ENCODE measurements at places on chromosomes 5 and 9. TPM values are rescaled to one million over a fixed set of nuclear protein-coding genes. Genes with fewer than 3 reads are reported as not detected.

Gene TERT
- total RNA-seq = not detected

Gene SURF6
- 13.6 TPM for total RNA-seq

Gene FLT4
- total RNA-seq = 4.2 TPM

Gene EFNA5
- 19.2 TPM for total RNA-seq

Gene BNC2
- 68.3 TPM for total RNA-seq

GRCh38 chr5:161544350-161544765, 2.2 kb downstream of the GABRB2 start:
- no peak for DNase-seq
- H3K4me3 ChIP-seq = no peak overlapping the region
- no peaks in the 10 kb centered on the region for H3K36me3 ChIP-seq
- H3K27ac ChIP-seq = no peak overlapping the region
- no peaks in the 10 kb centered on the region for H3K4me1 ChIP-seq

- DNase-seq = no peak
- peaks cover 21% of the 10 kb centered on the region for H3K36me3 ChIP-seq
- no peaks in the 10 kb centered on the region for H3K27me3 ChIP-seq
- H3K27ac ChIP-seq = no peak overlapping the region
- H3K4me3 ChIP-seq = no peak overlapping the region
These were observed 206.0 kb downstream of the NFIB start for GRCh38 chr9:14107977-14108376.

GRCh38 chr5:111502956-111503355, 9.4 kb downstream of the STARD4 start:
- H3K27ac ChIP-seq = no peak overlapping the region
- H3K4me1 ChIP-seq = no peaks in the 10 kb centered on the region

DNA sequence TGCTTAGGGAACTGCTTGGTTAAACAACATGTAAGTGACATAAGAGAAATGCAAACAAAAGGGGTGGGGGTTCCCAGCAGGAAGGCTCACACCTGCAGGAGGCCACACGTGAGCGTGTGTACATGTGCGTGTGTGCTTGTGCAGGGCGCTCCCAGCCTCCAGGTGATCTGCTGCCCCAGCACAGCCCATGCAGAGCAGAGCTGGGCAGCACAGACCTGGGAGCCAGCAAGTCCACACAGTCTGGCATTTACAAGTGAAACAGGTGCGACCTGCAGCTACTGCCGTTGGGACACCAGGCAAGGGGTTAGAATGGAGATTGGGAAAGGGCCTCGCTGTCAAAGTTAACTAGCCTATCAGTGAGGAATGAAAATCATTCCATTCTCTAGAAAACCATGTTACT, 41.8 kb downstream of the GRAMD2B start:
- no peak for DNase-seq
- no peak overlapping the region for H3K4me3 ChIP-seq
- peaks cover 20% of the 10 kb centered on the region for H3K36me3 ChIP-seq
- H3K27ac ChIP-seq = no peak overlapping the region

- no peak overlapping the region for H3K27ac ChIP-seq
- H3K36me3 ChIP-seq = no peaks in the 10 kb centered on the region
- no peak for DNase-seq
- H3K4me1 ChIP-seq = no peaks in the 10 kb centered on the region
- H3K27me3 ChIP-seq = no peaks in the 10 kb centered on the region
These were observed 3.2 kb upstream of the BTNL9 start for GRCh38 chr5:181036816-181037364.

DNA sequence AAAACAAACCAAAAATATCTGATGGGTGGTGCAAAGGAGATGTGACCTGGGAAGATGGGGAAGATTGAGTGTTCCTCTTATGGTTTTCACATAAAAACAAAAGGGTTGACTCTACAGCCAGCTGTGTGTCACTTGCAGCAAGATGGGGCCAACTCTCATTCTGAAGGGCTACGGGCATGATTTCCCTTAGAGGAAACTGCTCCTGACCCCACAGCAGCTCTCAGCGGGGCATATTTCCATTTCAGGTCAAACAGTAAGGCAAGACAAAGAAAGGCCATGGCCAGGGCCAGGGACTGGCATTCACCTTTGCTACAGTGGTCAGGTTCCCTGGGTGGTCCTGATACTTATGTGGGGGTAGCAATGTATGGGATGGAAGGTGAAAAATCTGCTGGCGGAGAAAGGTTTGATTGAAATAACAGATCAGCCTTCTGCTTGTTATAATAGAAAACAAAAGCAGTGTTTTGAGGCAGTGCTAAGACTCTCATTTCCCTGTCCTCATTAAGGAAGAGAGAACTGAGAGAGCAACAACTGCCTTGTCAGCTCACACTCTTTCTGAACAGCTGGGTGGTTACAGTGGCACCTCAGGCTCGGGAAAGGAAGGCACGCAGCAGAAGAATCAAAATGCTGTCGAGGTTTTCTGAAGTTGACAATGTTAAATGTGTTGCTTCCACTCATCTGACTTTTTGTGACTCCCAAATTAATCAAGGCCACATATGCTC, 120.7 kb upstream of the PCA3 start:
- H3K27me3 ChIP-seq = no peaks in the 10 kb centered on the region
- no peak overlapping the region for H3K27ac ChIP-seq
- no peak for DNase-seq
- H3K36me3 ChIP-seq = no peaks in the 10 kb centered on the region
- no peaks in the 10 kb centered on the region for H3K4me1 ChIP-seq
- H3K4me3 ChIP-seq = no peak overlapping the region

- no peak overlapping the region for H3K27ac ChIP-seq
- no peaks in the 10 kb centered on the region for H3K27me3 ChIP-seq
These were observed 69.3 kb downstream of the HSPA4 start for GRCh38 chr5:133121080-133121479.

DNA sequence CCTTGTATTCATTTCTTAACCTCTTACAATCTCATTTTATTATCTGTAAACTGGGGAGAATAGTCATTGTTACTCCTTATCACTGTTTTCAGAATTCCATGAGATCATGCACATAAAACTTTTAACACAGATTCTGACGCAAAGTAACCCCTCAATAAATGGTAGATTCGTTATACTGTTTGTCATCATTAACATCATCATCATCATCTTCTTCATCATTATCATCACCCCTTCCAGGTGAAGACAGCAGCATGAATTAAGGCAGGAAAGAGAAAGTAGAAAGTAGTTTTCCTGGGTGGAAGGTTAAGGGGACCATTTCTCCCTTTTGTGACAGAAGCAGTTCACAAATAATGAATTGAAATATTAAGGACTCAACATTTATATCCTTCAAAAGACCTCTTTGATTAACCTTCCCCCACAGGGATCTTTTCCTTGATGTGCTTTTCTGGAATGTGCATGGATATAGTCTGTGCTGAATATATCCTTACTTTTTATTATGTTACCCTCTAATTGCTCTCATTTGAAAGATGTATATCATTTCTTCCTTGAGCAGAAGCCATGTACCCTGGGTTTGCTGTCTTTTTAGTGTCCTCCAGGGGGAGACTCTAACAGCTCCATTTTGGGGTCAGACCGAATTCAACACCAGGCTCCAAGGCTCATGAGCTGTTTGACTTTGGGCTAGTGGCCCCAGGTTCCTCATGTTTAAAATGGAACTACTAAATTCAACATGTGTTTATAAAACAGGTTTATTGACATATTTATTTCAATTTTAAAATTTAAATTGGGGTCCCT, 1029.9 kb upstream of the WWC1 start:
- H3K4me3 ChIP-seq = no peak overlapping the region
- no peaks in the 10 kb centered on the region for H3K4me1 ChIP-seq
- no peak for DNase-seq
- H3K36me3 ChIP-seq = no peaks in the 10 kb centered on the region

DNA sequence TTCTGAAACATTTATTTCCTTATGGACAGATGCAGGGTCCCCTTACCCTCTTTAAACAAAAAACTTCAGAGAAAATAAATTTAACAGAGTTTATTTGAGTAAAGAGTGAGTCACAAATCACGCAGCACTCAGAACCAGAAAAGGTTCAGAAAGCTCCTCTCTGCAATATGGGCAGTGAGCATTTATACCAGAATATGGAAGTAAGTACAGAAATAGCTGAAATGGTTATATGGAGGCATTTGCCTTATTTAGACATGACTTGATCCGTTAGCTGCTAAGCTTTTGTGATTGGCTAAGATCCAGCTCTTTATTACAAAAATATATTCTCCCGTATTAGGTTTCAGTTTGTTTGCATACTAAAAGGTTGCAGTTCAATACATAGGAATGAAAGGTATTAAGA, 1554.1 kb downstream of the EFNA5 start:
- no peak overlapping the region for H3K27ac ChIP-seq
- H3K4me1 ChIP-seq = no peaks in the 10 kb centered on the region

DNA sequence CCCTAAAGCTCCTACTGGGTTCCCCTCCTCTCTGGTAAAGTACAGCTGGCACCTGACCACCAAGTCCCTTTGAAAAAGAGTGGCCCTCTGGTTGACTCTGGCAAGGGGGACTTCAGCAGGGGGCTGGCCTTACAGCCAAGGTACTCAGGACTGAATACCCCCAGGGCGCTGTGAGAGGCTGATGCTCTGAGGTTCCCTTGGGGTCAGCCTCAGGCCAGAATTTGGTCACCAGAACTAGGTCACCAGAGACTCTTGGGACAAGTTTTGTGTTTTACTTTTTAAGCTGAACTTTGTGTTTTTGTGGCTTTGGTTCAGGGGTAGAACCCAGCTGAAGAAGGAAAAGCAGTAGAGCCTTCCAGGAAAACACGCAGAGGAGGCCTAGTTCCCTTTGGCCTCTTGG, 23.3 kb upstream of the SMU1 start:
- H3K4me3 ChIP-seq = no peak overlapping the region
- DNase-seq = no peak
- no peaks in the 10 kb centered on the region for H3K36me3 ChIP-seq
- no peak overlapping the region for H3K27ac ChIP-seq
- H3K4me1 ChIP-seq = peaks cover 31% of the 10 kb centered on the region
- no peaks in the 10 kb centered on the region for H3K27me3 ChIP-seq

All from right atrium auricular region (tissue), 2 donors.